ENCODE measurements at places on chromosomes 3 and 15.

- DNase-seq: no peak
These were observed 45.0 kb downstream of the SUCNR1 start for GRCh38 chr3:151918253-151919029.

GRCh38 chr15:90209591-90209990, 8.5 kb downstream of the SEMA4B start:
- no peak for DNase-seq

DNA sequence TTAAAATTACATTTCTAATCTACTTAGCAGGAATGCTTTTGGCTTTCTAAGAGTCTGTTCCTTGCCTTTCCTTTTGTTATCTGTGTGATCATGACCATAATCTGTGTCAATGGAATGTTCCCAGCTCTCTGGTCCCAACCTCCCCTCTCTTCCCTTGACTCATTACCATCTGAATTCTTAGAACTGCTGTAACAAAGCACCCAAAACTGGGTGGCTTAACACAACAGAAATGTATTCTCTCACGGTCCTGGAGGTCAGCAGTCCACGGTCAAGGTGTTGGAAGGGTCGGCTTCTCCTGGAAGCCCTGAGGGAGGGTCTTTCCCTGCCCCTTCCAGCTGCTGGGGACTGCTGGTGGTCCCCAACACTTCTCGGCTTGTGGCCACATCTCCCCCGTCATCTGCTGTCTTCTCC, 81.1 kb downstream of the LRRK1 start:
- no peak for DNase-seq

- no peak for DNase-seq
These were observed 365.1 kb upstream of the SEMA6D start for GRCh38 chr15:47352217-47352616.

- no peak for DNase-seq
These were observed 61.0 kb upstream of the RARB start for GRCh38 chr3:25367025-25367424.

GRCh38 chr3:46660003-46660402, 33.5 kb downstream of the ALS2CL start:
- DNase-seq: no peak

DNA sequence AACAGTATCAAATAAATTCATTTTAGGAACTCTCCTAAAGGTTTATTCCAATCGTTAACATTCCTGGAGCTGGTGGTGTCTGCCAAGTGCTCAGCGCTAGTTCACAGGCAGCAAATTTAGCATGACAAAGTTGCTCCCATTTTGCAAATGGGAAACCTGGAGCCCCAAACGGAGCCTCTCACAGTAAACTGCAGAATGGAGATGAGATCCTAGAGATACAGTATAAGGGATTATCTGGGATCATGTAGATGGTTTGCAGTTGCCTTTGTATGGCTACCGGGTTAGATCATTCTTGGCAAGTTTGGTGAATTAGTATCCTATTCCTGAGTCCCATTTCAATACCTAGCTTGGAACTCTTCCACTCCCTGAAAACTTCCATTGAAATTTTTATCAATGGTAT, 173.7 kb downstream of the CDIN1 start:
- no peak for DNase-seq

GRCh38 chr3:188199386-188199785, 45.4 kb downstream of the LPP start:
- DNase-seq: no peak

- peak; percentile 37 for DNase-seq
These were observed 69.9 kb downstream of the SYNM start for GRCh38 chr15:99174567-99175395.

GRCh38 chr3:124318656-124319055, 326.7 kb upstream of the ROPN1 start:
- no peak for DNase-seq

GRCh38 chr3:119418641-119419040, 44.8 kb downstream of the TMEM39A start:
- no peak for DNase-seq

DNA sequence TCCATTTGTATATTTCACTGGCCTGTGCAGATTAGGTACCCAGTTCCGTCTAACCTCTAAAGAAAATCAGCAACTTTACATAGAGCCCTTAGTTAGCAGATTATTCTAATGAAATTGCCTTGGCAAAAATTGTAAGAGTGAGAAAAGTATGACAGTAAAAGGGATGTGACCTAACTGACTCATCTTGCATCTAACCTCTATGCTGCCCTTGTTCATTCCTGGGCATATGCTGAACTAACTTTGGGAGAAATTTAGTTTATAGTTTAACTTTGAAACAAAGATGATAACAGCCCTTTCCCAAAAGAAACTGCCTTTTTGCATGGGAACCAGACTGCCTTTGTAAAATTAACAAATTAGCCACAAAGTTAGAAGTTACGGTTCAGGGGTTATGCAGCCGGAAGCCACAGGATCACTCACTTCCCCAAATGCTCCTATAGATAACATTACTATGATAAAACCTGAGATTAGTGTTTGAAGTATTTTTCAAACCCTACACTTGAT, 839.8 kb upstream of the ALCAM start:
- no peak for DNase-seq

- no peak for DNase-seq
These were observed 374.0 kb downstream of the SV2B start for GRCh38 chr15:91473894-91474545.

DNA sequence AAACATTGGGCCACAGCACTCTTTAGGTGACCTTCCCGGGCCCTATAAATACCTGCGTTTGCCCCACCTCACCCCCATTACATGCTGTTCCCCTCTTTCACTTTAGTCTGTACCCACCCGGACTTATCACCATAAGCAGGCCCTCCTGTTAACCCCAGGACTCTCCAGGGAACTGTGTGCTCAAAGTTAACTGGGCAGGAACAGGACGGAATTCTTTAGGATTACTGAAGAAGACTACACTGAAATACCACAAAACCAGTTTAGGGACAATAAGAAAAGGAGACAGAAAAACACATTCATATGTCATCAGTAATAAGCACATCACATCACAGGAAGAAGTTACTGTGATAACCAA, 45.5 kb downstream of the FSIP1 start:
- DNase-seq: no peak

GRCh38 chr3:175646865-175647264, 787.7 kb downstream of the NAALADL2 start:
- no peak for DNase-seq

All from left ventricle myocardium inferior (tissue), 1 donor.